ENCODE measurements at places on chromosomes 5 and 9.

- no peak for DNase-seq
Observed at GRCh38 chr5:151699071-151699901, 12.6 kb upstream of the SPARC start.

- no peak for DNase-seq
Observed at GRCh38 chr5:55325621-55326020, 17.8 kb downstream of the MTREX start.

DNA sequence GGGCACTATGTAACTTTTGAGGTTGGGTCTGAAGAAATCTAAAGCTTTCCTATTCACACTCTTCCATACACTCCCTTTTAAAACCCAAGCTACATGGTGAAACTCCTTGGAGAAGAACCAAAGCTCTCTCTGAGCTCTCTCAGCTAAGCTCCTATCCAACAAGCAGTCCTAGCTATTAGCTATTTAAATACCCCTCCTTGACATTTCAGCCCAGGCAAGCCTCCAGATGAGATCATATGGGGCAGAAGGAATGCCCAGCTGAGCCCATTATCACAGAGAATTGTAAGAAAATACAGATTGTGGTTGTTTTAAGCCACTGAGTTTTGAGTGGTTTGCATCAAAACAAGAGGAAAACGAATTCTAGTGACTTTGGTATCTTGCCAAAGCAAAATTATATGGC is 15.2 kb downstream of the HSPB3 start:
- DNase-seq, result no peak

DNA sequence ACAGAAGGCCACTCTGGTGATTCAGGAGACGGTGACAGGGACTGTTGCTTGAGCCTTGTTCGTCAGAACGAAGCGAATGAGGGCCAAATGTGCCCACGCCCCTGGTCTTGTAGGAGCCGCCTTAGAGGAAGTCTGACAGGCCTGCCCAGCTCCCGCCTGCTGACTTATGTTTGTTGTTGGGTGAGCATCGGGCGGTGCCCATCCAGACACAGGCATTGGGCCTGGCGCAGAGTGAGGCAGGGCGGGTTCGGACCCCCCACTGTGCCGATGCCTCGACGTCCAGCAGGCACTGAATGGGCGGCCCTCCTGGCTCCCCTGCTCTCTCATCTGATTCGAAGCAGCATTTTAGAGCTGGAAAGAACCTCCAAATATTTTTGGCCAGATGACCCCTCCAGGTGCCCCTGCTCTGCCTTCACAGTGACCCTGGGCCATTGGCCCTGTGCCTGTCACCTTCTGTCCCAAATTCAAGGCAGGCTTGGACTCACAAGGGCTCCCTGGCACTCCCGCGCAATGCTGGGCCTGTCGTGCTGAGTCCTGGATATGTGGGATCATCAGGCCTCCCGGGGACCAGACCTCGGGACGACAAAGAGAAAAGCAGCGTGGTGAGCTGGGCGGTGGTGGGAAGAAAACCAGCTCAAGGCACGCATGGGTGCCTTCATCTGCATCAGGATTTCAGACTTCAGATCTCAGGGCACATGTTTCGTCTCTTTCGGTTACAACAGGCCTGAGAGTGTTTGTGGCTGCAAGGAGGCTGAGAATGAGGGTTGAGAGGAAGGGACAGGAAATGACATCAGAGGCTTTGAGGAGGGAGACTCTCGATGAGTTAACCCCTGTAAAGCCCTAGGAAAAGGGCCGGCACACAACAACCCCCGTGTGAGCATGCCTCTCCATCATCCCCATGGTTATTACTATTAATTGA is 37.1 kb upstream of the OLFM1 start:
- DNase-seq, result no peak
